ENCODE measurements at places on chromosomes 7 and 10. TPM values are rescaled to one million over a fixed set of nuclear protein-coding genes. Genes with fewer than 3 reads are reported as not detected.

GJC3 gene
- total RNA-seq, result not detected

SEM1 gene
- 207 TPM for total RNA-seq

DNAJB12 gene
- 26.6 TPM for total RNA-seq

PTPN20 gene
- 5.4 TPM for total RNA-seq

CASP7 gene
- 31.8 TPM for total RNA-seq

IFT22 gene
- total RNA-seq, result 27.3 TPM

TMEM139 gene
- 7.6 TPM for total RNA-seq

MSANTD7 gene
- total RNA-seq, result 15.9 TPM

SPDYE5 gene
- not detected for total RNA-seq

GALNT17 gene
- not detected for total RNA-seq

C10orf62 gene
- total RNA-seq, result not detected

ZNF467 gene
- 0.48 TPM for total RNA-seq

MINDY3 gene
- total RNA-seq, result 28.8 TPM

STAMBPL1 gene
- 9.6 TPM for total RNA-seq

UCMA gene
- total RNA-seq, result not detected

C7orf57 gene
- total RNA-seq, result 0.28 TPM

SKIDA1 gene
- 0.32 TPM for total RNA-seq

SORBS1 gene
- 0.74 TPM for total RNA-seq

PTPRZ1 gene
- total RNA-seq, result 32.3 TPM

CHAT gene
- not detected for total RNA-seq

ASIC3 gene
- total RNA-seq, result 0.25 TPM

ANKRD30A gene
- not detected for total RNA-seq

LIPN gene
- total RNA-seq, result not detected

ASAH2 gene
- total RNA-seq, result 4.0 TPM

ZNF783 gene
- 7.4 TPM for total RNA-seq

PDE6C gene
- total RNA-seq, result not detected

MBL2 gene
- not detected for total RNA-seq

SMARCD3 gene
- 3.5 TPM for total RNA-seq

ANKRD61 gene
- total RNA-seq, result 0.28 TPM

KCNK18 gene
- total RNA-seq, result not detected

CDK6 gene
- total RNA-seq, result 80.6 TPM

MSMB gene
- not detected for total RNA-seq

CYP2C9 gene
- total RNA-seq, result not detected

MYOZ1 gene
- not detected for total RNA-seq

C10orf53 gene
- not detected for total RNA-seq

STEAP1 gene
- 23.4 TPM for total RNA-seq

CRYGN gene
- not detected for total RNA-seq

OR2A25 gene
- total RNA-seq, result not detected

DNAH11 gene
- total RNA-seq, result not detected

EPHA1 gene
- total RNA-seq, result 38.9 TPM

GIMAP1 gene
- total RNA-seq, result not detected

Data from foreskin keratinocyte (primary cell).